ENCODE measurements at places on chromosomes 4 and X. TPM values are rescaled to one million over a fixed set of nuclear protein-coding genes. Genes with fewer than 3 reads are reported as not detected.

Gene CENPC
- 16.7 TPM for total RNA-seq

Gene CSAG1
- total RNA-seq: not detected

Gene DIPK2B
- total RNA-seq: 3.0 TPM

Gene TRIM2
- 145 TPM for total RNA-seq

Gene CXCL8
- 1.8 TPM for total RNA-seq

Gene NUDT10
- total RNA-seq: 0.98 TPM

Gene CXCL3
- 20.8 TPM for total RNA-seq

Gene TLR1
- 2.3 TPM for total RNA-seq

Gene USP26
- not detected for total RNA-seq

Gene ARX
- total RNA-seq: 1.1 TPM

Gene SLC6A14
- 2.6 TPM for total RNA-seq

Gene PAGE2B
- not detected for total RNA-seq

Gene TMEM154
- 1.4 TPM for total RNA-seq

Gene PRKG2
- total RNA-seq: 12.3 TPM

Gene F8A1
- 30.9 TPM for total RNA-seq

Gene C4orf51
- not detected for total RNA-seq

Gene SUPT20HL1
- not detected for total RNA-seq

Gene TAF7L
- not detected for total RNA-seq

Gene SPANXA2
- not detected for total RNA-seq

Gene ZCCHC12
- not detected for total RNA-seq

Gene TCEANC
- 4.3 TPM for total RNA-seq

Gene CDKL2
- total RNA-seq: 1.1 TPM

Gene TLL1
- 2.4 TPM for total RNA-seq

Gene DDX60
- total RNA-seq: 98.5 TPM

Gene S100G
- not detected for total RNA-seq

Gene AR
- 1.2 TPM for total RNA-seq

All from left colon (tissue), 2 donors.